ENCODE measurements at places on chromosomes 5 and 9.

- no peak for DNase-seq
Observed at GRCh38 chr5:159311063-159311462, 19.2 kb downstream of the IL12B start.

DNA sequence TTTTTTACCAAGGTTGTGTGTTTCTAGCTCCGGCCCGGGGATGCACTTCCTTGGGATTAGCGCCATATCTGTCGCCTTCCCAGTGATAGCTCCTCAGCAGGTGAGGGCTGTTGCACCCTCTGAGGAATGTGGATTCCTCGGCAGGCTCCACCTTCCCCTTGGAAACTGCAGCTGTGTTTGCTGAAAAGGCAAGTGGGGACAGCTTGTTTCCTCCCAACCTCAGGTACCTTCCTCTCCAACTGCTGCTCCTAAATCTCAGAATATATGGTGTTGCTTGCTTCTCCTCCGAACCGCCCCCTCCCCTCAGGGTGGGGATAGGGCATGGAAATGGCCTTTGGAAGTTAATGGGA lies 1.3 kb downstream of the SLC1A1 start:
- no peak for DNase-seq

- no peak for DNase-seq
Observed at GRCh38 chr9:94768766-94769165, 42.3 kb downstream of the AOPEP start.

DNA sequence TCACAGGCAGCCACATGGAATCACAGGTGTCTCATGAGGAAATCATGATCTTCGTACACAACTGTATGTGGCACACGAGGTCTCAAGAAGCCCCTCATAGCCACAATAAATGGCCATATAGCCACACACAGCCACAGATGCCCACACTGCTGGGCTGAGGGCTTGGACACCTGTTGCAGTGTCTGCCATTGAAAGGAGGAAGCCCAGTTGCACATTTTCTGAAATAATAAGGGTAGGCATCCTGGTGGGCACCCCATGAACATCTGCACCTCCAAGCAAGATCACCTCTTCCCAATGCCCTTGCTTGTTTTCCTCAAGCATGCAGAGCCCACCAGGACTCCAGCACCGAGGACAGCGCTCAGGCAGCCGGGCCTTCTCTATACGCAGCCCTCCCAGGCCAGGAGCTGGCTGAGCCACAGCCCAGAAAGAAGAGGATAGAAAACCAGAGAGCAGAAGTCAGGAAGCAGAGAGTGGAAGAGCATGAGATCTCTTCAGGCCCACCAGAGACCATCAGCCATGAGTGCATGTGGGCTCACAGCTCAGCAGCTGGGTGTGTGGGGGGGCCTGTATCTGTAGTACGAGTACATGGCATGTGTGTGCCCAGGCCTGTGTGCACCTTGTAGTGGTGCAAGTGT lies 1.0 kb upstream of the ACSL6 start:
- peak; percentile 79 for DNase-seq

GRCh38 chr9:73437758-73438157 lies 286.1 kb downstream of the ANXA1 start:
- no peak for DNase-seq

GRCh38 chr9:116975126-116975525 lies 288.0 kb downstream of the TRIM32 start:
- DNase-seq = no peak

- no peak for DNase-seq
Observed at GRCh38 chr5:125559296-125559695, 812.9 kb upstream of the ZNF608 start.

DNA sequence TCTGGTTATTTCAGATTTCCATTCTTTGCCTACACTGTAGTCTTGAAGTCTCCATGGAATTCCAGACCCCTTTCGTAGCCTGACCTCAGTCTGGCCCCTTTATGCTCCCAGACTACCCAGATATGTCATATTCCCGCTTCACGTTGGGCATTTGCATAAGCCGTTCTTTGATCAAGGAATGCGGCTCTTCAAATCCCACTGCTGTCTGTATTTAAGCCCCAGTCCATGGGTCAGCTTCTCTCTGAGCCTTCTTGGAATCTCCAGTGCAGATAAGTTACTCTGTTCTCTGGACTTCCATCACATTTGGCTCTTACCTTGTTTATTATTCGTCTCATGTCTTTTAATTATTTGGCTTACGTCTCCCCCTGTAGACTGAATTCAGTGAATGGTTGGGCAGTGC lies 97.4 kb downstream of the PARP8 start:
- DNase-seq = no peak

DNA sequence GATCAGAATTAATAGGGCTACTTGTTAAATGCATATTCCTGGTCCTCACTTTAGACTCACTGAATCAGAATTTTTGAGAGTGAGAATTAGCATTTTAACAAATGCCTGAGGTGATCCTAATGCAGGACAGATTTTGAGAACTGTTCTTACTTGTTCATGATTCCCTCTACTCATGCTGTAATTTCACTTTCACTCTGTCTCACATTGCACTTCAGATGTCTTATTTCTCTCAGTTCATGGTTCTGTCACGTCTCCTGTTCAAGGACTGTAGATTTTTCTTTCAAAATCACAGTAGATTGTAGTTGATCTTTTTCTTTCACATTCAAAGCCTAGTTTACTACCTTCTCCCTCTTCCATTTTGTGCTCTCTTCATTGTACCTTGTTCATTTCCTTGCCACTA lies 54.3 kb downstream of the ADGRV1 start:
- DNase-seq = no peak

DNA sequence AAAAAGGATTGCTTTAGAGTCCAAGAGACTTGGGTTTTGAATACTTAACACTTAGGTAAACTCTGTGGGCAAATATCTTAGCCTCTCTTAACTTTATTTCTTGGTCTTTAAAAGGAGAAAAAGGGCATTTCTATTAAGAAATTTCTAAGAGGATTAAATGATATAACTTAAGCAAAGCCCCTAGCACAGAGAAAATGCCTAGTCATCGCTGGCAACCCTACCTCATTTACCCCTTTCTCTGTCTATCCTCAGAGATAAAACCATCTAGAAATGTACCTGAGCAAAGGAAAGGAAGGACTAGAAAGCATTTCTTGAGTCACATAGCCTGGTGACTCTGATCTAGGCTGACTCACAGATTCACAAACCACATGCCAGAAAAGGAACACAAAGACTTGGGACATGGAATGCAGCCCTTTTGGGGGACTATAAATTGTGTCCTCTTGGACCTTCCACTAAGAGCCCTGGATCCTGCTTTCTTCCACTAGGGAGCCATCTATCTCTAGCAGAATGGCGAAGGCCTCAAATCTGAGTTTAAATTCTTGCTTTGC lies 120.6 kb downstream of the FOXD1 start:
- DNase-seq = no peak

DNA sequence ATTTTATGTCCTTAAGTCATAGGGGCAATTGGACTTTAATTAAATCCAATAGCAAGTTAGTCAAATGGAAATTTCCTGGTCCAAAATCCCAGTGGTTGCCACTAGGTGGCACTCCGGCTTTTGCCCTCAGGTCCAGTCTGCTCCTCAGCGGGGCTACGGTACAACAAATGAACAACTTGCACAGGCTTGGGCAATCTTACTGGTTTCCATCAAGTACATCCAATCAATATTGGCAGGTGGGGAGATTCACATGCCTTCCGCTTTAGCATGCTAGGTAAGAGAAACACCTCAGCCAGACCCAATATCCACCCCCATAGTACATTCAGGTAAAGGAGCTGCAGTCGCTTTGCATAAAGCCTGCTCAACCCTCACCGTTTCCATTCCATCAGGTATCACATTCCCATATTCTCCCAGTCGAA lies 6.3 kb upstream of the MXD3 start:
- DNase-seq = peak; percentile 66

- no peak for DNase-seq
Observed at GRCh38 chr9:89975630-89976029, 370.8 kb downstream of the GADD45G start.

DNA sequence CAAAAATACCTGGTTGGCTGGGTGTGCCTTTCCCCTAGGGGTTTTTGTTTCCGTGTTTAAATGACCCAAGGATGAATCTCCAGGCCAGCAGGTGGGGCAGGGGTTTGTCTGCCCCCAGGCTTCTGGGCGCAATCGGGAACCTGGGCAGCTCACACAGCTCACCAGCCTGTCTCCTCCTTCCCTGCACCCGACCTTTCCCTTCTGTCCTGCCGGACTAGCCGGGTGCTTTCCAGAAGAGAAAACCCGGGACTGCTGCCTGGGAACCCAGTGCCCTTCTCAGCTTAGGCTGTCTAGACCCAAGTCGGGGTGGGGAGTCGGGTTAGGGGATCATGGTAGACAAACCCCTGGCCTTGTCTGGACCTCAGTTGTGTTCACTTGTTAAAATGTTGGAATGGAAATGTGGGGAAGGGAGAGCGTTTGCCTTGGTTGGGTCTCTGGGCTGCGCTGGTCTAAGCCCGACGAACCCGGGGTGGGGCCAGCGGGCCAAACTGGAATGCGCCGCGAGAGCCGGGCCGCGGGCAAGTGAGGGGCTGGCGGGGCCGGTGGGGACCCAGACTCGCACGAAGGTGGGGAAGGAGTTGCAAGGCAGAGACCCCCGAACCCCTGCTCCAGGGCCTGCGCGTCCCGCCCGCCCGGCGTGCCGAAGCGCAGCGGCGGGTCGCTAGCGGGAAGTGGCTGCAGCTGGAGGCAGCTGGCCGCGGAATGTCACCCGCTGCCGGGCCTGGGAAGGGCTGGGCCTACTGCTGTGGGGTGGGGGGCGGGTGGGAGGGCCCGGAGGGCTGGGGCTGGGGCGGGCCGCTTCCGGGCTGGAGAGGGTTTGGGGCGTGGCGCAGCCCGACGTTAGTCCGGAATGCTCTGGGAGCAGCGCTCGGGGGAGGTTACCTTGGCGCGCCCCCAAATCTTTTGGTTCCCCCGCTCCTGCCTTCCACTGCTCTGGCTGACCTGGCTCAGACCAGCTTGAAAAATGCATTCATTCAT lies 84.6 kb downstream of the DAB2IP start:
- DNase-seq = peak; percentile 71

DNA sequence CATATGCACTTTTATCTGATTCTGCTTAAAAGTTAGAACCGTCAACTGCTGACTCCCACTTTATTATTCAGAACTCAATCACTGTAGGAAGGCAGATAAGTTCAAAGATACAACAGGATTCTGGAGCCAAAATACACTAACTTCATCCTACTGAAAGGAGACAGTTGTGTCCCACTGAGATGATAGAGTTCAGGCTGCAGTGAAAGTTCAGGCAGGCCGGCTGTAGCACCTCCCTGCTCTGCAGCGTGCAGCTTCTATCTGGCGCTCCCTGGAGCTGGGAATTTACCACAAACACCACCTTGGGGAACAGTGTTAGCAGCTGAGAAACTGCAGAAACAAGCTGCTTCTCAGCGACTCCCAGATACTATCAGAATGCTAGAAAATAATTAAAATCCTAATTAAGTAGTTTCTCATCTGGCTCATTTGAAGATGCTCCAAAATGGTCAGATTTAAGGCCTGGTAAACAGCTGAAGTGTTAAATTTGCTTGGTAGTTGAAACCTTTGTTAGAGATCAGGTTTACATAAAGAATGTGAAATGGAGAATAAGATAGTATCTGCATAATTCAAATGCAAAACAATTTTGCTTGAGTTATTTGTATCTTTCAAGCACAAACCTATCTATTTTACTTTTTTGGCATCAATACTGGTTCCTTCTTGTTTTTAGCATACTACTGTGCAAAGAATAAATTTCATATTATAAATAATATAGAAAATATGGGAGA lies 52.3 kb upstream of the CNTLN start:
- DNase-seq = peak; percentile 32

DNA sequence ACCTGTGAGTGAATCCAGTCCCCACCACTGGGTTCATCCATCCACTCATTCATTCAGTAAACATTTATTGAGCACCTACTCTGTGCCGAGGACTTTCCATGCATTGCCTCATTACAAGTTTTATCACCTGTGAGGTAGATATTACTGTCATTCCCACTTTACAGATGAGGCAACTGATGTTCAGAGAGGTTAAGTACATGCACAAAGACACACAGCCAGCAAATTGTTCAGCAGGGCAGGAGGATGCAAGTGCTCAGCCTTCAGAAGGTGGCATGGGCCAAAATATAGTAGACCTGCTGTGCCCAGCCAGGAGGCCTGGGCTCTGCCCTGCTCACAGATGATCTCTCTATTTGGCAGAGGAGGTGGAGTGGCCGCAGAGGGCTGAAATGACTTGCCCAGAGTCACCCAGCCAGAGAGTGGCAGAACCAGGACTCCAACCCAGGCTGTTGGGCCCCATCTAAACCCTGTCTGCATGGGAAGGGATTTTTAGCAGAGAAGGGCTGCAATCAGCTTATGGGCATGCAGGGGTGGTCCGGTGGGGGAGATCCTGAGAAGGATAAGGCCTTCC lies 7.6 kb upstream of the NEURL1B start:
- no peak for DNase-seq

DNA sequence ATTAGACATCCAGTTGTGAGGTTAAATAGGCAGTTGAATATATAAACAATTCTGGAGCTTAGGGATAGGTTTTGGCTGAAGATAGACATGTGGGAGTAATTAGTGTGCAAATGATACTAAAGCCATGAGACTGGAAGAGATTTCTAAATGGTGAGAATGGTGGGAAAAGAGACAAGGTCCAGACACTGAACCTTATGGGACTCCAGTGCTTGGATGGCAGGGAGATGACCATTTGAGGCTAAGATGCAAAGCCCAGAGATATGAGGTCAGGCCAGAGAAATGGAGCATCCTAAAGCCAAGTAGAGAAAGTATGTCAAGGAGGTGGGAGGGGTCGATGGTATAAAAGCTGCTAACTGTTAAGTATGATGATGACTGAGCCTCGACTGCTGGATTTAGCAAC lies 115.6 kb downstream of the SEMA5A start:
- DNase-seq = no peak

DNA sequence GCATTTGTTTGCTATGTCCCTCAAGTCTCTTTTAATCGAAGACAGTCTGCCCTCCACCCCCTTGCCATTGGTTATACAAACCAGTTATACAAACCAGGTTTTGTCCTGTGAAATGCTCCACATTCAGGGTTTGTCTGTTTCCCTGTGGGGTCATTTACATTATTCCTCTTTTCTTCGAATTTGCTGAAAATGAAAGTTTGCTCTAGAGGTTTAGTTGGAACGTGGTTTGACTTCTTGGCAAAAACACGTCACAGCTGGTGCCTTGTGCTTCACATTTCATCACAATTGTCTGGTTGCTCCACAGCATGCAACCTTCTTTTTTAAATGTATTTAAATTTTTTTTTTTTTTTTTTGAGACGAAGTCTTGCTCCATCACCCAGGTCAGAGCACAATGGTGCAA lies 4.2 kb upstream of the HAVCR2 start:
- DNase-seq = no peak

DNA sequence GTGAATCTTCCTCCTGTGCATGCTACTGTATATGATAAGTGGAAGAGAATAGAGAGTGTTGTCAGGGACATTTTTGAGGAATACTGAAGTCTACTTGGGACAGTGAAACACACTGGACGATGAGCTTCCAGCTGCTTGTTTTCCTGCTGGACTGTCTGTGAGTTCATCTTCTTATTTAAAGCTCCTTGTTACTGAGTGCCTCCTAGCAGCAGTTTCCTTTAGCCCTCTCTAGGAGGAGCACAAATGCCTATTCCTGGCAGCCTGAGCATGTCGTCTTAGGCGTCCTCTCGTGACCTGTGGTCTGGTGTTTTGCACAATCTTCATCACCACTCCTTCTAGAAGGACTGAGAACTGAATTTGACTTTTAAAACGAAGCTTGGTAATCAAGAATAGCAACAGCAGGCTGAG lies 43.8 kb downstream of the ANKRD33B start:
- no peak for DNase-seq

- DNase-seq = no peak
Observed at GRCh38 chr5:126591549-126591948, 3.5 kb downstream of the ALDH7A1 start.

GRCh38 chr5:176854164-176854563 lies 43.8 kb downstream of the UNC5A start:
- DNase-seq = no peak

- peak; percentile 78 for DNase-seq
Observed at GRCh38 chr5:34929720-34930461, 532 bp downstream of the DNAJC21 start.
